ENCODE measurements at places on chromosomes 5 and 9. TPM values are rescaled to one million over a fixed set of nuclear protein-coding genes. Genes with fewer than 3 reads are reported as not detected.

P4HA2 gene
- polyA plus RNA-seq, result 9.3 TPM

C5orf58 gene
- polyA plus RNA-seq, result 0.24 TPM

DNA sequence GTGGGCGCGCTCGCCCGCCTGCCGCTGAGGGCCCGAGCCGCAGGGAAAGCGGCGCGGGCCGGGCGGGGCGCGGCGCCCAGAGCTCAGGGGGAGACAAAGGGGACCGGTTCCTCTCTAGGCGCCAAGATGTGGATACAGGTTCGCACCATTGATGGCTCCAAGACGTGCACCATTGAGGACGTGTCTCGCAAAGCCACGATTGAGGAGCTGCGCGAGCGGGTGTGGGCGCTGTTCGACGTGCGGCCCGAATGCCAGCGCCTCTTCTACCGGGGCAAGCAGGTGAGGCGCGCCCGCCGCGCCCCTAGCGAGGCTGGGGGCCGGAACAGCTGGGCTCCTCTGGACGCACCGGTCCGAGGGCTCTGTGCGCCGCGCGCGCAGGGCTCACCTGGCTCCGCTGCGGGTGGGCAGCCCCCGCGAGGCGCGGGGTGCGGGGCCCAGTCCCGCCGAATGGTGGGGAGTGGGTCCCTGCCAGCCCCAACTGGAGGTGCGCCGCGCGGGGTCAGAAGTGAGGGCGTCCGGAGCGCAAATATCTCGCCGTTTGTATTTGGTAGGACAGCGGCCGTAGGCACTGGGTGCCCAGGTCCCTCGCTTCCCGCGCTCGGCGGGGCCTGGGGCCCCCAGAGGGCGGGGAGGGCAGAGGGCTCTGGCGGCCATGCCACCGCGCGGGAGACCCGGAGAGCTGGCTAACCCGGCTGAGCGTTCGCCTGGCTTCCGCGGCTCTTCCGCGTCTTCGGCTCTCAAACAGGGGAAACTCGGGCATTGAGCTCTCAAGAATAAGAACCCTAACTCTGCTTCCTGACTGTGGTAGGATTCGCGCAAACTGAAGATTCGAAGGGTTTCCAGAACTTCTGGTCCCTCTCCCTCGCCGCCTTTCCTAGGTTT is 607 bp downstream of the UHRF2 start:
- DNase-seq, result peak; percentile 67

DNA sequence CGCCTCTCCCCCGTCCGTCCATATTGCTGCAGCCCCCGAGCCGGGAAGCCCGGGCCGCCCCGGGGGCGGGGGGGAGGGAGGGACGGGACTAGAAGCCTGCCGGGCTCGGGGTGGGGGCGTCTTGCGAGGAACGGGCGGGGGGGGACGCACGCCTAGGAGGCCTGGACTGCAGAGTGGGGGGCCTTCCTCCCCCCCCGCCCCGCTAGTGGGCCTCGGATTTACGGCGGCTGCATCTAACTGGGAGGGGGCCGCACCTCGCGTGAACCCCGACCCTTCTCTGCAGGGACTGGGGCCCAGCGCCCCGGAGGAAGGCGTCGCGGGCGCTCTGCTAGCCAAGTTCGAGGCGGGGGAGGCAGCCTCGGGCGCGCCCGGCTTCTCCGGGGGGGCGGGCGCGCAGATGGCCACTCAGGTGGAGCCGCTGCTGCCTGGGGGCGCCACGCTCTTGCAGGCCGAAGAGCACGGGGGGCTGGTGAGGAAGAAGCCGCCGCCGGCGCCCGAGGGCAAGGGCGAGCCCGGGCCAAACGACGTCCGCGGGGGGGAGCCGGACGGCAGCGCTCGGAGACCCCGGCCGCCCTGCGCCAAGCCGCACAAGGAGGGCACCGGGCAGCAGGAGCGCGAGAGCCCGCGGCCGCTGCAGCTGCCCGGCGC is at the start of gene LARP1:
Gene LARP1 (plus strand): TSS at position 17 of the 648 bp plus-strand sequence. CDS start 381 bp downstream, at position 398.
- no peak for DNase-seq

- no peak for DNase-seq
Observed at GRCh38 chr5:135324897-135325650, 74.0 kb downstream of the MACROH2A1 start.

Data from H1 (cell line).